Heart right ventricle (tissue), 16 donors: ENCODE measurements at places on chromosomes 11 and 22.

DNA sequence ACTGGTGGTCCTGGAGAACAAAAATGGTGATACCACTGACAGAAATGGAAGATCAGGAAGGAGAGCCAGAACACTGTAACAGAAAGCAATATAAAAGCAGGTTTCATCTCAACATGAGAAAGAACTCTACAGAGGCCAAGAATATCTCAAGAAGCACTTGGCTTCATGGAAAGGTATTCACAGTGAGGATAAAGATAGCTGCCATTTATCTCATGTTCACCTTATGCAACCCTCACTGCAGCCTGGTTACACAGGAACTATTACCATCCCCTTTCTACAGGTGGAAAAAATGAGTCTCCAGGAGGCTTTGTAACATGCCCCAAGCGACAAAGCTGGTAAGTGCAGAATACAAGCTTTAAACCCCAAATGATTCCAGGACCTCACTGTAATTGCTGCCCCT, 606.1 kb upstream of the CADM1 start:
- no peak overlapping the region for H3K27ac ChIP-seq
- H3K4me3 ChIP-seq = no peak overlapping the region
- peaks cover 3% of the 10 kb centered on the region for H3K27me3 ChIP-seq
- no peak for DNase-seq

DNA sequence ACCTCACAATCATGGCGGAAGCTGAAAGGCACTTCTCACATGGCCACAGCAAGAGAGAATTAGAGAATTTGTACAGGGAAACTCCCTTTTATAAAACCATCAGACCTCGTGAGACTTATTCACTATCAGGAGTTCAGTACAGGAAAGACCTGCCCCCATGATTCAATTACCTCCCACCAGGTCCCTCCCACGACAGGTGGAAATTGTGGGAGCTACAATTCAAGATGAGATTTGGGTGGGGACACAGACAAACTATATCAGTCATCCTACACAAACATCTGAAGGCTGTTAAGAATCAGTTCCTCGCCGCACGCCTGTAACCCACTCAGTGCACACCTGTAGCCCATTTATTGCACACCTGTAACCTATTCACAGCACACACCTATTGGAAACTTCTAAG, 39.8 kb downstream of the CHST1 start:
- no peak for DNase-seq
- H3K36me3 ChIP-seq = no peaks in the 10 kb centered on the region
- H3K27ac ChIP-seq = no peak overlapping the region
- no peaks in the 10 kb centered on the region for H3K4me1 ChIP-seq

- H3K4me3 ChIP-seq = no peak overlapping the region
- no peaks in the 10 kb centered on the region for H3K27me3 ChIP-seq
- DNase-seq = no peak
- no peak overlapping the region for H3K27ac ChIP-seq
- no peaks in the 10 kb centered on the region for H3K36me3 ChIP-seq
Measured at GRCh38 chr11:31959716-31960115, 131.2 kb upstream of the RCN1 start.

DNA sequence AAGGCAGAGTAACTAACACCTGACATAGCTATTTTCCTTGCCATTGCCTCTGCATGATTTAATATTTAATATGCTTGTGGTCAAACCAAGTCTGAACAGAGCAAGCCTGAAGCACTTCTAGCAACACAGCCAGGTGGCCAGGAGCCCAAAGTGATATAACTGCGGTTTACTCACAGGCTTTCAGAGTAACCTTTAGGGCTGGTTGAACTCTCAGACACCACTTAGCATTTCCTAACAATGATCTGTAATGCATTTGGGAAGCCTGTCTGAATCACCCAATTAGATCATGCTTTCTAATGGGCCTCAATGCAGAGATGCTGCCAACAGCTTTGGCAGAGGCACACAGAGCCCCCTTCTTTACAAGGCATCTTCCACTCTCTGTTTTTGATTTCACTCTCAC, 96.1 kb downstream of the FDX1 start:
- H3K36me3 ChIP-seq = no peaks in the 10 kb centered on the region
- no peaks in the 10 kb centered on the region for H3K4me1 ChIP-seq
- no peaks in the 10 kb centered on the region for H3K27me3 ChIP-seq
- no peak for DNase-seq

GRCh38 chr11:87425943-87426342, 388.2 kb downstream of the TMEM135 start:
- H3K4me3 ChIP-seq = no peak overlapping the region
- no peak for DNase-seq
- no peak overlapping the region for H3K27ac ChIP-seq
- H3K4me1 ChIP-seq = no peaks in the 10 kb centered on the region

GRCh38 chr11:111438846-111439520, 59.9 kb upstream of the POU2AF1 start:
- H3K27me3 ChIP-seq = no peaks in the 10 kb centered on the region
- no peaks in the 10 kb centered on the region for H3K4me1 ChIP-seq
- DNase-seq = no peak
- H3K4me3 ChIP-seq = no peak overlapping the region

DNA sequence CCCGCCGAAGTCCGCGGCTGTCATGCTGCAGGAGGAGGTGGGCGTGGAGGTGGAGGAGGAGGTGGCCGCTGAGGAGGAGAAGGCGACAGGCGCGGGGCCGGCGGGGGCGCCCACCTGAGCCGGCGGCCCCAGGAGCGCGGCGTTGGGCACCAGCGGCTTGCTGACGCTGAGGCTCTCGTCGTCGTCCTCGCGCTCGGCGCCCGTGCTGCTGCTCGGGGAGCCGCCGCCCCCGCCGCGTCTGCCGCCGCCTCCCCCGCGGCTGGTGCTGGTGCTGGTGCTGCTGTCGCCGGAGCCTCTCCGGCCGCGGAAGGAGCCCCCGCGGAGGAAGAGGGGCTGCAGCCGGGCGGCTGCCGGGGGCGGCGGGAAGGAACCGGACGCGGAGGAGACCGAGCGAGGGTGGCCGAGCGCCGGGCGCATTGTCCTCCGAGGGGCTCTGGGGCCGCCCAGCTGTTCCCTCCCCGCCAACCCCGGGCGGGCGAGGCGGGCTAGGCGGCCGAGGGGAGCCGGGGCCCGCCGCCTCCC, 388 bp downstream of the TMEM121B start:
- peak overlapping the region; percentile 73 for H3K4me3 ChIP-seq
- DNase-seq = no peak
- peak overlapping the region; percentile 68 for H3K27ac ChIP-seq
- peaks cover 31% of the 10 kb centered on the region for H3K27me3 ChIP-seq
- H3K36me3 ChIP-seq = no peaks in the 10 kb centered on the region
- peaks cover 23% of the 10 kb centered on the region for H3K4me1 ChIP-seq

DNA sequence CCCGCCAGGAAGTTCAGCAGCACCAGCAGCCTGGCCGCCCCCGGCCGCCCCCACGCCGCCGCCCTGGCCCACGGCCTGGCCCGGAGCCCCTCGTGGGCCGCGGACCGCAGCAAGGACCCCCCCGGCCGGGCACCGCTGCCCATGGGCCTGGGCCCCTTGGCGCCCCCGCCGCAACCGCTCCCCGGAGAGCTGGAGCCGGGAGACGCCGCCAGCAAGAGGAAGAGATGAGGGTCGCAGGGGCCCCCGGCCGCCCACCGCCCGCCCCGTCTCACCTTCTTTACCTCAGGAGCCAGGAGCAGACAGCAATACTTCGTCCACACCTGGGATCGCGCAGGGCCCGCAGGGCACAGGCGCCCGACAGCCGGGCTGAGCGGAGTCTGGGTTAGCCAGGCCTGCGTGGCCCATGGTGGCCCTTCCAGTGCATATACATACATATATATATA, 115.6 kb downstream of the CACNA1I start:
- peaks cover 86% of the 10 kb centered on the region for H3K27me3 ChIP-seq
- no peaks in the 10 kb centered on the region for H3K4me1 ChIP-seq
- no peak overlapping the region for H3K4me3 ChIP-seq
- H3K27ac ChIP-seq = no peak overlapping the region

DNA sequence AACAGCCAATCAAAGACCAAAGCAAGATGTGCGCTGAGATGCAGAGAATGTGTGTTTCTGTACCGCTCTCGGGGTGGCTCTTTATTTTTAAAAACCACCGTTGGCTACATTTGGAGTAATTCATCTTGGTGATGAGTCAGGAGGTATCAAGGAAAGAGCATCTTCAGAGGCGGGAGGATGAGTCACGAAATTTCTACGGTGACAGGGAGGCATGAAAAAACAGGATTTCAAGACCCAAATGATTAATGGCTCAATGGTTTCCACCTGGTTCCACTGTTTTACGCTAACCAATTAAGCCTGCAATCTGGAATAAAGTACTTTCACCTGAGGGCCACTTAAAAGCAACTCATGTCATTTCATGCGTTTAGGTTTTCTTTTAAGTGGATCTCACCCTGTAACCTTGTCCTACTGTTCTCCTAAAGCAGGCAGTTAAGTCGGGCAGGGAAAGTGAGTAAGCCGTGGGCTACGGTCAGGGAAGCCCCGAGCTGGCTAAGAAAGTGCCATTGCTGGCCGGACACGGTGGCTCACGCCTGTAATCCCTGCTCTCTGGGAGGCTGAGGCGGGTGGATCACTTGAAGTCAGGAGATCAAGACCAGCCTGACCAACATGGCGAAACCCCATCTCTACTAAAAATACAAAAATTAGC, 74.6 kb downstream of the CELSR1 start:
- H3K27me3 ChIP-seq = no peaks in the 10 kb centered on the region
- no peak overlapping the region for H3K4me3 ChIP-seq
- H3K27ac ChIP-seq = no peak overlapping the region
- peaks cover 9% of the 10 kb centered on the region for H3K4me1 ChIP-seq
- no peaks in the 10 kb centered on the region for H3K36me3 ChIP-seq

GRCh38 chr11:47413351-47413750, 5.0 kb downstream of the SLC39A13 start:
- peaks cover 40% of the 10 kb centered on the region for H3K4me1 ChIP-seq
- no peak overlapping the region for H3K4me3 ChIP-seq
- no peak for DNase-seq
- H3K27ac ChIP-seq = peak overlapping the region; percentile 20
- H3K36me3 ChIP-seq = peaks cover 64% of the 10 kb centered on the region
- no peaks in the 10 kb centered on the region for H3K27me3 ChIP-seq

DNA sequence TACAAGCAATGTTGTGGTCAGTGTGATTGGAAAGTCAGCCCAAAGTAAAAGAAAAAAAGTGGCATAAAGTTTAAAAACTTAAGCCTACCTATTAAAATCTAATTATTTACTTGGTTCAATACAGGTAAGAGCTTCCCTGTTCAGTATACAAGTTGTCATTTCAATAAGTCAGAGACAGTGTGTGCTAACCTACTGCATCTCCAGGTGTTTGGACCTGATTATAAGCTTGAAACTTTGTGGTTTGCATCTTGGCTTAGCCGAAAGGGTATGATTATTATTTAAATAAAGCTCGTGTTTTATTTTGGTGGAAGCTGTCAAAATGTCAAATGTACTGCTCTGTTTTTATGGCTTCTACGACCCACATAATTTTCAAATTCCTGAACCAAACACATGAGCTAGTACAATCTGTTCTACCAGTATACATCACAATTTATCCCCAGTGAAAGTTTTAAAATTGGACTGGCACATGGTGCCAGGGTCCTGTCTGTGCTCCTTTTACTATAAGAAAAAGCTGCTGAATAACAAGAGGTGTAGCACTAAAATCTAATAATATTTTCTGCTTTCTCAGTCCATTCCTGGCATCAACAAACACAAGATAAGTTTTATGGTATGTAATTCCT, 103.9 kb upstream of the ANO3 start:
- DNase-seq = no peak
- H3K27me3 ChIP-seq = no peaks in the 10 kb centered on the region
- no peaks in the 10 kb centered on the region for H3K4me1 ChIP-seq
- H3K36me3 ChIP-seq = no peaks in the 10 kb centered on the region
- no peak overlapping the region for H3K4me3 ChIP-seq
- H3K27ac ChIP-seq = no peak overlapping the region

GRCh38 chr11:128714881-128715280, 21.0 kb downstream of the FLI1 start:
- H3K27me3 ChIP-seq = no peaks in the 10 kb centered on the region
- no peak overlapping the region for H3K4me3 ChIP-seq
- H3K27ac ChIP-seq = peak overlapping the region; percentile 72
- H3K36me3 ChIP-seq = no peaks in the 10 kb centered on the region

- H3K27ac ChIP-seq = no peak overlapping the region
- DNase-seq = no peak
- no peaks in the 10 kb centered on the region for H3K27me3 ChIP-seq
- H3K4me1 ChIP-seq = no peaks in the 10 kb centered on the region
- no peaks in the 10 kb centered on the region for H3K36me3 ChIP-seq
- no peak overlapping the region for H3K4me3 ChIP-seq
Measured at GRCh38 chr11:28838741-28839140, 730.6 kb downstream of the METTL15 start.

- no peaks in the 10 kb centered on the region for H3K4me1 ChIP-seq
- DNase-seq = no peak
- H3K27ac ChIP-seq = no peak overlapping the region
- H3K4me3 ChIP-seq = no peak overlapping the region
- H3K27me3 ChIP-seq = peaks cover 13% of the 10 kb centered on the region
- H3K36me3 ChIP-seq = no peaks in the 10 kb centered on the region
Measured at GRCh38 chr11:82606738-82607137, 126.9 kb downstream of the FAM181B start.

- no peak overlapping the region for H3K4me3 ChIP-seq
- no peak for DNase-seq
- no peaks in the 10 kb centered on the region for H3K36me3 ChIP-seq
- no peaks in the 10 kb centered on the region for H3K27me3 ChIP-seq
- H3K27ac ChIP-seq = no peak overlapping the region
- H3K4me1 ChIP-seq = peaks cover 27% of the 10 kb centered on the region
Measured at GRCh38 chr11:44626645-44627044, 61.2 kb downstream of the CD82 start.
